ENCODE measurements at places on chromosomes 2 and 18.

DNA sequence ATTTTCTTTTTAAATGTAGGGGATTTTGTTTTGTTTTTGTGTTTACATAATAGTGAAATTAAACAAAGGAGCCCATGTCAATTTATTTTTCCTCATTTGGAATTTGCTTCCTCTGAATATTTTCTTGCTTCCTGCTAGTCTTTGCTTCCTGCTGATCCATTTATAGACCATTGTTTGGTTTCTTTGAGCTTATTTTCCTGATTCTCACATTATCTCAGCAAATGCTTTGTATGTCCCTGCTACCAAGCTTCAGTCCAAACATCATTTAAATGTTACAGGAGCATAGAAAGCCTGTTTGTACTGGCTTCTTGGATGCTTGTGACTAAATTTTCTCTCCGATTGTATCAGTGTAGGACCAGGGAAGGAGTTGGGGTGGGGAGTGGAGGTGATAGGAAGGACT, 127.3 kb upstream of the IL1R2 start:
- DNase-seq = no peak

GRCh38 chr2:75090770-75091515, 108.4 kb downstream of the TACR1 start:
- DNase-seq = no peak

DNA sequence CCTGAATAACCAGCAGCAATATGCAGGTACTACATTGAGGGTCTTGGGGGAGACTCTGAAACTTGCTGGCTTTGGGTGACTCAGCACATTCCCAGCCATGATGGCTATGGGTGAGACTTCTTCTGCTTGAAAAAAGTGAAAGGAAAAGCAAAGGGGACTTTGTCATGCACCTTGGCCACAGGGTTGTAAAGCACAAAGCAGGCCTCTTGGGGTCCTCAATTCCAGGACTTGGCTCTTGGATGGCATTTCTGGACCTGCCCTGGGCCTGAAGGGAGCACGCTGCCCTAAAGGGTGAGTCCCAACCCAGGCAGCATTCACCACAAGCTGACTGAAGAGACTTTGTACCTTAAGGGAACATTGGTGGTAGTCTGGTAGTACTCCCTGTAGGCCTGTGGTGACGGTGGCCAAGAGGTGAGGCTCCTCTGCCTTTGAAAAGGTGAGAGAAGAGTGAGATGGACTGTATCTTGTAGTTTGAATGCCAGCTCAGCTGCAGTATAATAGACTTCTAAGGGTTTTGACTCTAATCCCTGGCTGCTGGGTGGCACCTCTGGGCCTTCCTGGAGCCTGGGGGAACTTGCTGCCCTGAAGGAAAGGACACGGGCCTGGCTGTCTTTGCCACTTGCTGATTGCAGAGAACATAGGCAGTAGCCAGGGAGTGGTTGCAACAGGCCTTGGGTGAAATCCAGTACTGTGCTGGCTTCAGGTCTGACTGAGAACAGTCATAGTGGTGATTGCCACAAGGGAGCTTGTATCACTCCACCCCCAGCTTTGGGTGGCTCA, 36.5 kb upstream of the CYTIP start:
- DNase-seq = peak; percentile 64

DNA sequence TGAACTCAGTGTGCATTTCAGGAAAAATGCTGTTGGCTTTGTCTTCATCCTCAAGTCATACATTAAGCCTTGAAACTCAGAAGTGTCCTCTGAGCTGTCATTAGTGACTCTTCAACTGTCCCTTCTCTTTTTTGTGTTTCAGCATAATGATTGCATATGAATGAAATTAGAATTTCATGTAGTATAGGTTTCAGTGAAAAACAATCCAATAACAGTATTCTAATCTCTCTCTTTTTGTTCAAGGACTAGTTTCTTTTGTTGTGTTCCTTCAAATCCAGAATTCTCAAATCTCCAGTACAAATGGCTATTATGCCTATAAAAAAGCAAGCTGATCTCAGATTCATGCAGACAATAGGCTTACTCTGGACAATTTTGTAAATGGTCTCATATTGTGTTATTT, 133.5 kb downstream of the QPCT start:
- DNase-seq = no peak

GRCh38 chr2:197472166-197472565, 18.8 kb downstream of the COQ10B start:
- no peak for DNase-seq

- DNase-seq = no peak
These were observed 765 bp upstream of the ING5 start for GRCh38 chr2:241701149-241701398.

GRCh38 chr2:224263571-224264043, 138.3 kb downstream of the FAM124B start:
- DNase-seq = peak; percentile 24

DNA sequence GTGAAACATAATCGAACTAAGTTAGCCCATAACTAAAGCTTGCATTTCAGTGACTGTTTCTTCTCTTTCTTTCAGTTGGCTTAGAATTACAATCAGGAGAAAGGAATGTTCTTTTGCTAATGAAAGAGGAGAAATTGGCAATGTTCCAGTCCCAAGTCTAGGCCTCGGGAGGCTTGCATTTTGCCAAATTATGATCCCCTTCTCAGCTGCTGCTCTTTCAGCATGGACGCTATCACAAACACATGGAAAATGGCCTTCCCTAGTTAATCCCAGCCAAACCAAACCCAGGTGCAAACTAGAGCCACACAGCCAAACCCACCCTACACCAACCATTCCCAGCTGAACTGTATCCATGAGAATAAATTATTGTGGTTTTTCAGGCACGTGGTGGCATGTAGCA, 605.2 kb upstream of the LRRTM4 start:
- DNase-seq = no peak

DNA sequence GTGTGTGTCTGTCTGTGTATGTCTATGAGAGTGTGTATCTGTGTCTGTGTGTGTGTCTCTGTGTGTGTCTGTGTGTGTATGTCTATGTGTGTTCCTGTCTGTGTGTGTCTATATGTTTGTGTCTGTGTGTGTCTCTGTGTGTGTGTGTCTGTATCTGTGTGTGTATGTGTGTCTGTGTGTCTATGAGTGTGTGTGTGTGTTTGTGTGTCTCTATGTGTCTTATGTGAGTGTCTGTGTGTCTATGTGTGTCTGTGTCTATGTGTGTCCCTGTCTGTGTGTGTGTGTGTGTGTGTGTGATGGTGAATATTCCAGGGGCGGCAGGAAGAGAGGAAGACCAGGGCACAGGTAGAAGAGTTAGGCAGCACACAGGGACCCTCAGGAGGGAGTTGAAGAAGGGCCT, 173.2 kb downstream of the MYCN start:
- DNase-seq = no peak
